Kidney epithelial cell (primary cell): ENCODE measurements at places on chromosomes 16 and 17. TPM values are rescaled to one million over a fixed set of nuclear protein-coding genes. Genes with fewer than 3 reads are reported as not detected.

OTOP3 gene
- not detected in 2 replicates for total RNA-seq

LGALS9 gene
- total RNA-seq, result 1.9 and 3.4 TPM in 2 replicates

SCIMP gene
- total RNA-seq, result not detected in 2 replicates

LGALS9B gene
- total RNA-seq, result not detected in 2 replicates

TBX2 gene
- total RNA-seq, result 7.3 and 7.7 TPM in 2 replicates

PLLP gene
- 11.9 and 12.6 TPM in 2 replicates for total RNA-seq

ATP6V0A1 gene
- 43.9 and 46.4 TPM in 2 replicates for total RNA-seq

TMEM235 gene
- total RNA-seq, result not detected in 2 replicates

TBC1D3I gene
- 0.13 TPM in 1 of 2 replicates, not detected in the other for total RNA-seq

IGFBP4 gene
- total RNA-seq, result 53.6 and 59.8 TPM in 2 replicates

CES5A gene
- not detected in 2 replicates for total RNA-seq

FOXN1 gene
- total RNA-seq, result not detected in 2 replicates

KRTAP2-2 gene
- total RNA-seq, result not detected in 2 replicates

SOCS3 gene
- 36.0 and 39.2 TPM in 2 replicates for total RNA-seq

SOCS1 gene
- 1.2 and 3.5 TPM in 2 replicates for total RNA-seq

FSCN2 gene
- 0.29 and 0.41 TPM in 2 replicates for total RNA-seq

GUCY2D gene
- 0.07 TPM in 1 of 2 replicates, not detected in the other for total RNA-seq

CCL1 gene
- not detected in 2 replicates for total RNA-seq

SLC52A1 gene
- 0.17 and 0.62 TPM in 2 replicates for total RNA-seq

PDIA2 gene
- not detected in 2 replicates for total RNA-seq

CCL18 gene
- not detected in 2 replicates for total RNA-seq

KRT17 gene
- 208 and 216 TPM in 2 replicates for total RNA-seq

GNG13 gene
- not detected in 2 replicates for total RNA-seq

DBNDD1 gene
- 27.2 and 35.2 TPM in 2 replicates for total RNA-seq

PRDM7 gene
- total RNA-seq, result not detected in 2 replicates

PPP1R27 gene
- 0.38 TPM in 1 of 2 replicates, not detected in the other for total RNA-seq

AOC2 gene
- total RNA-seq, result 2.7 and 3.7 TPM in 2 replicates

TMEM256 gene
- total RNA-seq, result 66.9 and 77.1 TPM in 2 replicates

CPHXL2 gene
- total RNA-seq, result not detected in 2 replicates
